Activated CD4-positive, alpha-beta T cell treated with anti-CD3 and anti-CD28 coated beads for 1 hour (primary cell): ENCODE measurements at places on chromosomes 16 and 17.

DNA sequence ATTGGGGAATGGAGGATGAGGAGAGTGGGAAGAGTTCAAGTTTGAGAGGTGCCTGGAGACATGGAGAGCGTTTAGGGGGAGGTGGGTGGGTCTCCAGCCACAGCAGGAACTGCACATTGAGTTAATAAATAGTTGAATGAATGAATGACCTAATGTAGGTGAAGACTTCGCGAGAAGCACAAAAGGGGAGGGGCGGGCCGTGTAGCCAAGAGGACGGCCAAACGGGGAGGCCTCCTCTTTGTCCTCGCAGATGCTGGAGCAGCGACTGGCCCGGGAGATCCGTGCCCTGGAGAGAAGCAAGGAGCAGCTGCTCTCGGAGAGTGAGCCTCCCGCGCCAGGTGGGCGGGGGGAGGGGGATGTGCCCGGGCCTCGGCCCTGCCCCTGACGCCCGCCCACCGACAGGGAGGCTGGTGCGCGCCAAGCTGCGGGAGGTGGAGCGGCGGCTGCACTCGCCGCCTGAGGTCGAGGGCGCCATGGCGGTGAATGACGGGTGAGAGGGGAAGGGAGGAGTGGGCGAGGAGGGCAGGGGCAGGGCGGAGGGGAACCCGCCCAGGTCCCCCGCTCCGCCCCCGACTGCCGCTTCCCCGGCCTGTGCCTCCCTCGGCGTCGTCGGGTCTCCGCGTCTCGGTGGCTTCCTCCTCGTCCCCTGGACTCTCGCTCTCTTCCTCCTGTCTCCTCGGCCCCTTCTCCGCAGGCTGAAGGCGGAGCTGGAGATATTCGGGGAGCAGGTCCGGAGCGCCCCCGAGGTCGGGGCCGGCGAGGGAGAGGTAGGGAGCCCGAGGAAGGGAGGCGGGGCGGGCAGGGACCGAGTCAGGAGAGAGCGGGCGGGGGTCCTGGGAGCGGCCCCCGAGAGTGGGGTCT is 12.9 kb downstream of the SYCE1L start:
- DNase-seq, result peak; percentile 68

DNA sequence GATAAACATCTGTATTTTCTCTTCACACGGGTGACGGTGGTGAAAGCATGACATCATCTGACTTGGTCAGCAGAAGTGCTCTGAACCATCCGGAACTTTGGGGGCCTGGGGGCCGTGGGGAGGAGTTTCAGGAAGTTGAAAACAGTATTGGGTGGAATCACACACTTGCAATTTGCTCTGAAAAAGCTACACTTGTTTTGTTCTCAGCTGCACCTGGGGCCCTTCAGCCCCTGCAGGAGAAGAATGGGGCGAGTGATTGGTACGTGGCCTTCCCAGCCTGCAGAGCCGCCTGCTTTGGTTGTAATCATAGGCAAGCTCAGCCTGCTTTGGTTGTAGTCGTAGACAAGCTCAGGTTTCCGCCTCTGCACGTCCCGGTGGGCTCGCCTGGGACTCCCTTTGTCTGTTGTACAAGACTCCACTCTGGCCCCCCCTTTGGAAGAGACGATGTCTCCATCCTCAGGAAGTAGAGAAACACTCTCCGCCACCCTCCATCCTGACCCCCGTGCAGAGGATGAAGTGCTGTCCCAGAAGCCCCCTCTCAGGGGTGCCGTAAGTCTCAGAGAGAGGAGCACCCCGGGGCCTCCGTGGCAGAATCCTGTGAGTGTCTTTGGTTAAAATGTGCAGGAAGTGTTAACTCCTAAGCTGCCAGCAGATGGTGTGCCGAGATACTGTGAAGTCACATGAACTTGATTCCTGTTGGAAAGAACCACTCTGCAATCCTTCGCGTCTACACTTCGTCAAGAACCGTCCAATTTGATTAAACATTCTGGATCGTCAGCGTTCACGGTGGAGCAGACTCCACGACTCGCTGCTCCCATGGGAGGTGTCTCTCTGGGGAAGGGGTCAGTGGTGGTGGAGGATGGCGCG is 5.4 kb downstream of the BANP start:
- DNase-seq, result peak; percentile 50

DNA sequence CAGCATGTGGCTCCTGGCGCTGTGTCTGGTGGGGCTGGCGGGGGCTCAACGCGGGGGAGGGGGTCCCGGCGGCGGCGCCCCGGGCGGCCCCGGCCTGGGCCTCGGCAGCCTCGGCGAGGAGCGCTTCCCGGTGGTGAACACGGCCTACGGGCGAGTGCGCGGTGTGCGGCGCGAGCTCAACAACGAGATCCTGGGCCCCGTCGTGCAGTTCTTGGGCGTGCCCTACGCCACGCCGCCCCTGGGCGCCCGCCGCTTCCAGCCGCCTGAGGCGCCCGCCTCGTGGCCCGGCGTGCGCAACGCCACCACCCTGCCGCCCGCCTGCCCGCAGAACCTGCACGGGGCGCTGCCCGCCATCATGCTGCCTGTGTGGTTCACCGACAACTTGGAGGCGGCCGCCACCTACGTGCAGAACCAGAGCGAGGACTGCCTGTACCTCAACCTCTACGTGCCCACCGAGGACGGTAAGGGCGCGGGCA is 645 bp downstream of the NLGN2 start:
- DNase-seq, result no peak

- DNase-seq, result no peak
Measured at GRCh38 chr16:53804467-53804866, 100.5 kb downstream of the FTO start.

GRCh38 chr17:29927546-29927945 is 2.5 kb downstream of the SSH2 start:
- no peak for DNase-seq

GRCh38 chr16:1119129-1119528 is 23.1 kb upstream of the C1QTNF8 start:
- no peak for DNase-seq

- DNase-seq, result no peak
Measured at GRCh38 chr17:36941265-36942010, 4.2 kb downstream of the LHX1 start.

- no peak for DNase-seq
Measured at GRCh38 chr17:12821376-12821940, 32.2 kb downstream of the ARHGAP44 start.

DNA sequence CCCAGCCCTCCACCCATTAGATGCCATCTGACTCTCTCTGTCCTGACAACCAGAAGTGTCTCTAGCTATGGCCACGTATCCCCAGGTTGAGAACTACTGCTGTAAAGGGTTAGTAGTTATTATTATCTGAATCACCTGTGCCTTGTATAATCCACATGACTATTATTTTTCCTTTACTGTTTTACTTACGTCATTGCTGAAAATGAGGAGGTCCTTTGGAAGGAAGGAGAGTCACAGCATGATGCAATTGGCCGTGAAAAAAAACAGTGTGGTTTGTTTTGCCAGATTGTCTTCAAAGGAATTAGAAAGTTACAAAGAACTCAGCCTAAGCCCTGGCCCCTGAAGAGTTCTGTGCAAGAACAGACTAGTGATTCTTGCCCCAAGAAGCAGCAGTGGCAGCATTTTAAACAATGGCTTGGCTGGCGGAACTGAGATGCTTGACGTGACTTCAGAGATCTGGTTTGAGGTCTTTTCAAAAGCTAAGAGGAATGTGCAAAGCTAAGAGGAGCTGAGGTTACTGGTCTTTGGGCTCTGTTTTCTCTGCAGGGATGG is 413.3 kb upstream of the EEF2KMT start:
- no peak for DNase-seq

DNA sequence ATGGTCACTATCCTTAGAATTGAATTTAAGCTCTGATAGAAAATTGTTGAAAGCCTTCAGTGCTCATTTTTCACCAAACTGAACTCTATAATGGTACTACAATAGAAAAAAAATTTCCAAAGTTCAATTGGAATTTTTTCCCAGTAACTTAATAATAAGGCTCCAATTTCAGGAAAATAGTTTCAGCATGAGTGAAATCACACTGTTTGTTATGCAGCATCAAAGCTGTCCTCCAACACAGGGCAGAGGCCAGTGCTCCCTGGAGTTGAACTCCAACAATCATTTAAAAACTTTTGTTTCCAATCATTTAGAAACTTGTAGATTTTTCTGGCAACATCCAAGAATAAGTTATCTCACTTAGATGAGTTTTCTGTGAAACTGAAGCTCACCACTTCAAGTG is 103.1 kb upstream of the HSBP1 start:
- DNase-seq, result no peak

GRCh38 chr17:3512505-3513171 is 36.8 kb downstream of the ASPA start:
- DNase-seq, result no peak

DNA sequence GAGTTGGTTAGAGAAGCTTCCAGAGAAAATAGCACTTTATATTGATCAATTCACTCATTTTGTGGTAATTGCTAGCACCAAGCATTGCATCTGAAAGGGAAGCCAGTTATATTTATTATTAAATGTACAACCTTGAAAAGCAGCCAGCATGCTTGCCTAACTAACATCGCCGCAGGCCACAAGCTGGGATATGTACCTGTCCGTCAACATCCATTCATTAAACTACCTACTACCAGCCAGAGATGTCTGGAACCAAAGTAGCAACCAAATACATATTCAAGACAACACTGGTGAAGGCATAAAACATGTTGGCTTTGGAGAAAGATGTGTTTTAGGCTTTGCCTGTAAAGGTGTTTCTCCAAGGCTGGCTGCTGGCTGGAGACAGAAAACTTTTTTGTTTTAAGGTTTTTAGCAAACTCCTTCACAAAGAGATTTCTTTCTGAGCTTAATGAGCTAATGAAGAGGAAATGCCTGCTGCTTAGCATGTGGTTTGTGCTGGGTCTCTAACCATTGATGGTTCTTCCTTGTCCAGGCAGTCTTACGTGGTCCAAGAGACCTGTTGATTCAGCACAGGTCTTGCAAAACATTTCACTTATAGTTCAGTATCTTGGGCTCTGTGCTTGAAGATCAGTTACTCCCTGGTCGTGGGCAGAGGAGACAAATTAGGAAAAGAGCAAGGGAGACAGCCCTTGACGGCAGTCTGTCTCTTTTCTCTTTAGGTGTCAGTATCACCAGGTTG is 3.1 kb downstream of the ITPRIPL2 start:
- no peak for DNase-seq

GRCh38 chr17:59074494-59074893 is 32.2 kb downstream of the TRIM37 start:
- no peak for DNase-seq
